ENCODE measurements at places on chromosomes 5 and 9.

- DNase-seq = no peak
These were observed 11.4 kb downstream of the GZMK start for GRCh38 chr5:55035480-55035879.

- no peak for DNase-seq
These were observed 154.3 kb upstream of the DMRT1 start for GRCh38 chr9:687034-687785.

GRCh38 chr9:126419475-126419874 is 92.8 kb downstream of the MVB12B start:
- DNase-seq = peak; percentile 97

GRCh38 chr5:123517476-123517875 is 5.5 kb downstream of the CSNK1G3 start:
- no peak for DNase-seq

DNA sequence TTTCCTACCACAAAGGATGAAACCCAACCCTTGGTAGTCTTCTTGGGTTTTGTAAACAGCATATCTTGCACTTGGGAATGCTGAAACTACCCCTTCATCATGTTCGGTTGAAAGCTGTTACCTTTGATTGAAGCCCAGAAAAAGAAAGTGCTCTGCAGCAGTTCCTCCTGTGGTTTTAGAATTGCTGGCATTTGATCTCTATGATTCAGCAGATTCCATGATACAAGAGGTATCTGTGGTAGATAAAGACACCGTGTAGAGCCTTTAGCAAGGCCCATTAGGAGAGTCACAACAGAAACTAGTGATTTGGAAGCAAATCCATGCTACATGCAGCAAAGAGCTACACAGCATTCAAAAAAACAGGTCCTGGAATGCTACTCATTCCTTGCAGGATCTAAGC is 557.0 kb downstream of the TLE1 start:
- no peak for DNase-seq

DNA sequence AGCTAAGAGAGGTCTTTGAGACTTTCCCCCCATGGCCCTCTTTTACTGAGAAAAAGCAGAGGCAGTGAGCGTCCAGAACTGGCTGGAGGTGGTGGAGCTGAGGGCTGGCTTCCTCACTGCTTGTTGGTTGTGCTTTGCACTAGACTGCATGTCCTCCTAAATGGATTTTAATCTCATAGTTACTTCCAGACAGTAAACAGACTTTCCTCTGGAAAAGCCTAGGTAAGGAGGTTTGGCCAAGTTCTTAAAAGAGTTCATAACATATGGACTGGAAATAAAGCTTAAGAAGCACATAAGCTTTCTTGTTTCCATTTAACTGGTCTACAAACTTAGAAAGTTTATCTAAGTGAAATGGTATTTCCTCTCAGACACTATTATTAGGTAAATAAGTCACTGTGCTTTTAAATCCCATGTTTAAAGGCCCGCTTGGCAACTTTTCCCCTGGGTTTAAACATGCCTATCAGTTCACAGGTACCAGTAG is 2.0 kb downstream of the ASPN start:
- no peak for DNase-seq

DNA sequence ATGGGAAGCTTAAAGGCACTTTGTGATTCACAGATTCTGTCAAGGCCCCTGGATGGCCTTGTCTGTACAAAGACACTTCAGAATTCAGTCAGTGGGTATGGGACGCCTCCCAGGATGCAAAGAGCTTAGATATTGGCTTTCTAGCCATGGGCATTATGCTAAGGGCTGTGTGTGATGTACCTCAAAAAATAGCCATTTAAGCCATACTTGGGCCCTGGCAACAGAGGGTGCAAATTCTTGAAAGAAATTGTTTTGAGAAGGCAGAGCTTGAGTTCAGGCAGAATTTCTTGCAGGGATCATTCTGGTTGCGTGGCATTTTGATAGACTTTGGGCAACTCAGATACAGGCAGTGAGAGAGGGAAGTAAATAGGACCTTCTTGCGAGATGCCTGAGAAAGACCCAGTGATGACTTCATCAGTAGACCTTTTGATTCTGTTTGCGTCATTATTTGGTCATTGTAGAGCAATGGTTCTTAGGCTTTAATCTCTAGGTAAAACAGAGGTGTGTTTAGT is 3.9 kb downstream of the CYFIP2 start:
- no peak for DNase-seq

GRCh38 chr5:136087961-136088871 is 44.4 kb upstream of the SMAD5 start:
- no peak for DNase-seq

GRCh38 chr5:133527311-133527710 is 85.0 kb downstream of the FSTL4 start:
- DNase-seq = no peak

DNA sequence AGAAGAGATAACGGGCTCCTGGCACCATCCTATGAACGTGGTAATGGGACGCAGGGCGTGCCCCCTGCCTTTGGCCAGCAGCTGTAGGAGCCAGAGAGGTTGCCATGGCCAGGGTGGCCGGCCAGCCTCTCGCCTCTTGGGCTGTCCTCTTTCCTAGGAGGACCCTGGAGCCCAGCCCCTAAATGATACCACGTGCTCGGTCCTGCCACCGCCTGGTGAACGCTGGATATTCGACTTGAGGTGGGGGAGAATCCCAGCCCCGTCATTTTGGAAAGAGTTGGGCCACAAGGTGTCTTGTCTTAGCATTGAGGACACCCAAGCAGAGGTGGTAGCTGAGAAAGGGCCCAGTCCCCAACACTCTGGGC is 391 bp upstream of the NRG2 start:
- DNase-seq = no peak

DNA sequence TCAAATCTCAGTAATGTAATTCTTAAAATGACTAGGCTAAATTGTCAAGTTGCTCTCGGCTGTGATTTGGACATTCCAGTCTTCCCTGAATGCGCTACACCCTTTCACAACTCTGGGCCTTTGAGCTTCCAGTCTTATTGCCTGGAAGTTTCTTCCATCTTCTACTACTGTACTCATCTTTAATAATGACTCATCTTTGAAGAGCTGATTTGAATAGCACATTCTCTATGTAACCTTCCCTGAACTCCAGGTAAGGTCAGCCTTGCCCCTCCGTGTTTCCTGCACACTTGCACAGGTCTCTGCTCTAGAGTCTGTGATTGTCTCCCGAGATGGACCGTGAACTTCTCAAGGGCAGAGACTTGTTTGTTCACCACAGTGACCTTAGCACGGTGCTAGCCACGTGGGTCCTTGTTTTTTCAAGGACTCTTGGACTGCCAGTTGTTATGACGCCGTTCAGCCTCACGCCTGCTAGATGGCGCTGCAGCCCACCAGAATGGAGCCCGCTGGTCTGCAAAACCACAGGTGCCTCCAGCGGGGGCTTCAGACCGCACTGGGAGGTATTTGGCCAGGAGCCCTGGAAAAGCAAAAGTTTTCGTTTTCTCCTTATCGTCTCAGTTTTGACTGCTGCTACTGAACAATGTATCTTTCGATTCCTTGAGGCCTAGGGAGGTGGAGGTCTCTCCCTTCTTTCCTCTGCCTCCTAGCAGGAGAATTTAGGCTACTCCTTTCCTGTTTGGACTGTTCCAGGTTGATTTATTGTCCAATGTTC is 44.4 kb downstream of the SEC61B start:
- DNase-seq = peak; percentile 67

DNA sequence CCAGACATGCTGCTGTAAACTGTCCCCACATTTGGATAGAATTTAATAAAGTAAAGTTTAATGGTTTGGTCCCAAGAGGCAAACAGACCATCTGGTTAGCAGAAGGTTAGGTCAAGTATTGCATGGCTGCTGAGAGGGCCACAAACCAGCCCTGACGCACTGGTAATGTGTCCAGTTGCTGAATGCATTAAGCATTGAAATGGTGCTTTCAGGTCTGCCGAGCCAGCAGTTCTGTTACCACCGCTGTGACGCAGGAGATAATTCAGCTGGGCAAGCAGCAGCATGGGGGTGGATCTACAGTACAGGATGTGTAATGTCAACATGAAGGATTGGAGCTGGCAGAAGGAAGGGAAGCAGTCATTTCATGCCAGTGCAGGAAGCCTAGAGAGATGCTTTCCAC is 16.0 kb downstream of the ZNF462 start:
- DNase-seq = peak; percentile 89

GRCh38 chr9:4936823-4937222 is 48.2 kb upstream of the JAK2 start:
- DNase-seq = no peak

GRCh38 chr5:36145311-36145710 is 6.4 kb downstream of the LMBRD2 start:
- DNase-seq = no peak

- no peak for DNase-seq
These were observed 38.3 kb downstream of the PNPLA7 start for GRCh38 chr9:137511758-137512463.

DNA sequence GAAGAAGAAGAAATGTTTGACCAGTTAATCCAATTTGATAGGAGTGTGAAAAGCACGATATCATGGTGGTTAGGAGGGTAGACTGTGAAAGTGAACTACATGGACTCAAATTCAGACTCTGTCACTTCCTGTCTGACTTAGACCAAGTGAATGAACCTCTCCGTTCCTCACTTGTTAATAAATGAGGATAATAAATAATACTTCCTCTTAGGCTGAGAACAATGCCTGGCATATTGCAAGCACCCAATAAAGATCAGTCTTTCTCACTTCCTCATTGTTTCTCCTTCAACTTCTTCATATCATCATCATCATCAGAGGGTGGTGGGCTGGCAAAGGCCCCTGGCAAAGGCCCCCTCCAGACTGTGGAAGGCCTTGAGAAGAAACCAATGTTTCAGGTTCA is 148.7 kb downstream of the CDK5RAP2 start:
- no peak for DNase-seq

Data from NCI-H510A treated with DMSO at 0.1 percent for 48 hours (cell line).